ENCODE measurements at places on chromosomes 11 and 22. TPM values are rescaled to one million over a fixed set of nuclear protein-coding genes. Genes with fewer than 3 reads are reported as not detected.
A peak's percentile ranks its signal among the peaks of the same experiment; 100 is the strongest.

GRCh38 chr11:15865212-15865987, 490.9 kb downstream of the SOX6 start:
- DNase-seq: no peak

GRCh38 chr22:23034621-23035556, 35.4 kb upstream of the GNAZ start:
- DNase-seq: no peak

DNA sequence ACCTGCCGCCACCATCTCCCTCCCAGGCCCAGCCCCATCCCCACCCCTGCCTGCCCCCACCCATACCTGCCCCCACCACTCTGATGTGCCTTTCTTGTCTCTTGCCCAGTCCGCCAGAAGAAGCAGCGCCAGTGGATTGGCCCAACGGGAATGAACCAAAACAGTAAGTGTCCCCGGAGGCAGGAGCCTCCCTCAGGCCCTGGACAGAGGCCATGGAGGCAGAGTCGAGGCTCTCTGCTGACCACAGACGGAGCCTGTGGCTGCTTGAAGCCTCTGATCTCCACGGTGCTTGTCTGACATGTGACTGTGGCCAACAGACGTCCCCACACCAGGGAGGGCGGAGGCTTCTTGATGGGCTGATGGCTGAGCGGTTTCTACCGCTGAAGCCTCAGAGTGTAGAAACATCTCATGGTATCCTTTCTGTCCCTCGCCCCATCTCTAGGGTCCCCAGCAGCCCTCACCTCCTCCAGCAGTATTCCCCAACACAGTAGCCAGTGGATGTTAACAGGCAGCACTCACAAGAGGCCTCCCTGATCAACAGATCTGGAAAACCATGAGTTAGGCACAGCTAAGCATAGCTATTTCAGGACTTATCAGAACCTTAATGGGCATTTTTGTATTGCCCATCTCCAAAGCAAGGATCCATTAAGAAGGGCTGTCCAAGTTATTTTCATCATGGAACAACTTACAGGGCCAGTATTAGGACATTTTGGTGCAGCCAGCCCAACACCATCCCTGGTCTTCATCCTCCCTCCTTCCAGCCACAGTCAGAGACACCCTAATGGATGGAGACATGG, 21.7 kb downstream of the CD5 start:
- no peak for DNase-seq

ALG8 gene
- 14.1 TPM for total RNA-seq

DNA sequence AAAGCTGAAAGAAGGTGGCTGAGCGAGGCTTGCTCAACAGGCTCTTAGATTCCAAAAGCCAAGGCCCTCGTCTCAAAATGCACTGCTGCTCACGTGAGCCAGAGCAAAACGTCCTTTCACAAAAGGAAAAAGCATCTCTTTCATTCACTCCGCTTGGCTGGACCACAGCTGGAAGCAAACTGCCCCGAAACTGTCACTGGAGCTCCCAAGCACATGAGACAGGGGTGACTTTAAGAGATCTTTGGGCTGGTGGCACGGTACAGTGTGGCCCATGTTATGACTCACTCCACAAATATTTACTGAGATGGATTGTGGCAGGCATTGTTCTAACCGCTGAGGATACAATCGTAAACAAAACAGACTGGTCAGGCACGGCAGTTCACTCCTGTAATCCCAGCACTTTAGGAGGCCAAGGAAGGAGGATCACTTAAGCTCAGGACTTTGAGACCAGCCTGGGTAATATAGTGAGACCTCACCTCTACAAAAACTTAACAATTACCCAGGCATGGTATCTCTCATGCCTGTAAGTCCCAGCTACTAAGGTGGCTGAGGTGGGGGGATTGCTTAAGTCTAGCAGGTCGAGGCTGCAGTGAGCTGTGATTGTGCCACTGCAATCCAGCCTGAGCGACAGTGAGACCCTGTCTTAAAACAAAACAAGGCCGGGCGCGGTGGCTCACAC, 3.6 kb downstream of the PLA2G6 start:
- peak; percentile 56 for DNase-seq

PRR5L gene
- 17.8 TPM for total RNA-seq

KRTAP5-10 gene
- total RNA-seq: not detected

DNA sequence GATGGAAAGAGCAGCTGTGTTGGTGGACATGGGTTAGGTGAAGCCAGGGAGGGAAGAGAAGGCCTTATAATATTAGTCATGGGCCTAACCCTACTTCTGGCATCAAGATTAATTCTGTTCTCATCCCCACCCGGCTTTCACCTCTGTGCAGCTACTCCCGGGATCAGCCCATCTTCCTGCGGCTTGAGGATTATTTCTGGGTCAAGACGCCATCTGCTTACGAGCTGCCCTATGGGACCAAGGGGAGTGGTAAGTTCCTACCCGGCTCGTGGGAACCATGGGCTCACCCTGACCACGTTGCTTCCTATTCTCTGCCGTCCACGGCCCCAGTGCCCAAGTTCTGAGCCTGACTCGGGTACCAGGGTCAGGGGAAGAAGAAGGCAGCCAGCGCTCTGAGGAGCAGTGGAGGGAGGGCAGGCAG, 51.6 kb downstream of the ST3GAL4 start:
- no peak for DNase-seq

SEC14L2 gene
- total RNA-seq: 3.7 TPM

GRCh38 chr11:23974051-23974450, 522.8 kb upstream of the LUZP2 start:
- no peak for DNase-seq

GRCh38 chr11:34154059-34154875, 48.8 kb downstream of the NAT10 start:
- DNase-seq: no peak

GRCh38 chr11:12640355-12640754, 33.9 kb upstream of the TEAD1 start:
- no peak for DNase-seq

ARHGAP8 gene
- not detected for total RNA-seq
